Smooth muscle cell of the coronary artery (primary cell): ENCODE measurements at places on chromosomes 3 and 15. TPM values are rescaled to one million over a fixed set of nuclear protein-coding genes. Genes with fewer than 3 reads are reported as not detected.

OXNAD1 gene
- 8.4 and 10.2 TPM in 2 replicates for total RNA-seq

MST1R gene
- total RNA-seq, result 0.35 and 0.45 TPM in 2 replicates

SLC12A1 gene
- total RNA-seq, result not detected in 2 replicates

HIGD2B gene
- not detected in 2 replicates for total RNA-seq

ZIC4 gene
- 0.08 and 0.70 TPM in 2 replicates for total RNA-seq

PSMA4 gene
- 61.3 and 157 TPM in 2 replicates for total RNA-seq

BLM gene
- total RNA-seq, result 0.59 and 3.0 TPM in 2 replicates

CSPG4 gene
- total RNA-seq, result 12.5 and 13.8 TPM in 2 replicates

PLSCR5 gene
- not detected in 2 replicates for total RNA-seq

SNTN gene
- not detected in 2 replicates for total RNA-seq

MCF2L2 gene
- total RNA-seq, result under 0.01 and 0.15 TPM in 2 replicates

SAMD7 gene
- total RNA-seq, result not detected in 2 replicates

SLC2A2 gene
- not detected in 2 replicates for total RNA-seq

ZKSCAN7 gene
- 4.6 and 8.3 TPM in 2 replicates for total RNA-seq

TIMMDC1 gene
- total RNA-seq, result 28.7 and 42.2 TPM in 2 replicates

CTXN2 gene
- total RNA-seq, result not detected in 2 replicates

FAM3D gene
- total RNA-seq, result not detected in 2 replicates

PLA2G4E gene
- not detected in 2 replicates for total RNA-seq

EBLN2 gene
- 3.9 and 4.0 TPM in 2 replicates for total RNA-seq

KLHL40 gene
- not detected in 2 replicates for total RNA-seq

NUP210 gene
- under 0.01 TPM in 1 of 2 replicates, not detected in the other for total RNA-seq

FAM227B gene
- total RNA-seq, result 2.1 and 4.4 TPM in 2 replicates

SCAANT1 gene
- total RNA-seq, result not detected in 2 replicates

EPHB3 gene
- 3.0 and 9.4 TPM in 2 replicates for total RNA-seq

SCG5 gene
- total RNA-seq, result 4.7 and 100 TPM in 2 replicates

GOLGA6L10 gene
- 0.35 and 0.90 TPM in 2 replicates for total RNA-seq

ERC2 gene
- total RNA-seq, result 0.47 TPM in 1 of 2 replicates, not detected in the other

CD80 gene
- not detected in 2 replicates for total RNA-seq

TRPC1 gene
- 18.9 and 29.0 TPM in 2 replicates for total RNA-seq

LSAMP gene
- 0.23 and 4.1 TPM in 2 replicates for total RNA-seq

CORO2B gene
- 1.9 and 11.2 TPM in 2 replicates for total RNA-seq

PLSCR2 gene
- 0.38 TPM in 1 of 2 replicates, not detected in the other for total RNA-seq

MCTP2 gene
- 3.1 and 4.7 TPM in 2 replicates for total RNA-seq

SH3GL3 gene
- not detected in 2 replicates for total RNA-seq
